ENCODE measurements at places on chromosomes 2 and 18. TPM values are rescaled to one million over a fixed set of nuclear protein-coding genes. Genes with fewer than 3 reads are reported as not detected.

Gene SAG
- not detected for total RNA-seq

Gene CABYR
- total RNA-seq = 37.3 TPM

DNA sequence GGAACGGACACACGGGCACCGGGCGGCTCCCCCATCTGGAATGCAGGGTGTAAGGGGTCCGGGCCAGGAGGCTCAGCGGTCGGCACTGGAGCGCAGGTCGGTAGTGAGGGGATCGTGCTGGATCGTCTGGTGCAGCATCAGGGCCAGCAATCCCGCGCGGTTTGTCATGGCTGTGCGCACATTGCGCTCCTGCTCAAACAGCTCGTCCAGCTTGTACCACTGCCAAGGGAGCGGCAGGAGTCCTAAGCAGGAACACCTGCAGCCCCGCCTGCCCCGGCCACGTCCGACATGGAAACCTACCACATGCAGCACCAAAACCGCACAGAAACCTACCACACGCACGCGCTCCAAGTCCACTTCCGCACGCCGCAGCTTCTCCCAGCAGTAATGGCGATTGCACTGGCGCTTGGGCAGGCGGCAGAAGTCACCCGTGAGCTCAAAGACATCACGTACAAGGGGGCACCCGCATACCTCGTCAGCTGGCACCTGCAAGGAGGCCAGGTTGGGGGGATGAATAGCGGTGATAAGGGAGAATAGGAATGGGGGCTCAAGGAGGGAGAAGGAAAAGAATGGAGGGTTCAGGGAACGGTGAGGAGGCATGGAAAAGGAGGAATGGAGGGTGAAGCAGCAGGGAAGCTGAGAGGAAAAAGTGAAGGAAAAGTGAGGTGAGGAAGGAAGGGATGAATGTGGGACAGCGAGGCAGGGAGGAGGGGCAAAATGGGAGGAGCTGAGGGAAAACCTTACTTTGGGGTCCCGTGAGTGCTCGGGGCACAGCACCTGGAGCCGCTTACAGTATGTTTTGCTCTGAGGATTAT lies 1.4 kb upstream of the MBD1 start:
- no peak for DNase-seq

Gene GPR45
- total RNA-seq = not detected

GRCh38 chr18:76476665-76477561 lies 18.1 kb downstream of the ZNF516 start:
- peak; percentile 44 for DNase-seq

GRCh38 chr2:205169012-205169411 lies 513.3 kb upstream of the NRP2 start:
- no peak for DNase-seq

DNA sequence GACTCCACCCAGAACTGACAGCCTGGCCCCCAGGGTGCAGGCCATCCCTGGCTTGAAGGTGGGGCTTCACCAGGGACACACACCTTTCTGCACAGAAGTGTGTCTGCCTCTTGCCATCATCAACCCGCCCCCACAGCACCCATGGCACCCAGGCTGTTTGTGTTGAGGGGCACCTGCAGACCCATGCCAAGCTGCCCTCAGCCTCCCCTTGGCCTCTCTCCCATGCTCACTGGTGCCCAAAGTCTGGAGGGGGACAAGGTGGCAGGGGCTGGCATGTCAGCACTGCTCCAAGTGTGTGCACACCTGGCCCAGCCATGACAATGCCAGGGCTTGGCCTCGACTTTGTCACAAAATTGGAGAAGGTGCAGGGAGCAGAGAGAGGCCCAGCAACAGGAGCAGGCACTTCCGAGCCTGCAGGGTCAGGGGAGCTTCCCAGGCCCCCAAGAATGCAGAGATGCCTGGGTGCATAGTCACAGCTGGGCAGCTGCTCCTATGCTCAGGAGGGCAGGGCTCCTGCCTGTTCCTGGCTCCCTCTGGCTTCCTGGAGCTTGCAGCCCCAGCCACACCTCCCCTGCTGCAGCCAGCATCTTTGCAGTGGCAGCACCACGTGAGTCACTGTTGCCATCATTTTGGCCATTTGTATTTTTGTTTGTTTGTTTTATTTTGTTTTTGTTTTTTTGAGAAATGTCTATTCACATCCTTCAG lies 280.6 kb upstream of the UBE2E3 start:
- no peak for DNase-seq

- no peak for DNase-seq
Measured at GRCh38 chr2:69213201-69213600, 173.8 kb downstream of the GFPT1 start.

All from NCI-H460 (cell line).